CD4-positive, alpha-beta T cell treated with Interleukin-4 for 4 hours (primary cell): ENCODE measurements at places on chromosomes 4 and X.

- no peak for DNase-seq
These were observed 115.7 kb upstream of the FAT1 start for GRCh38 chr4:186839122-186840037.

GRCh38 chr4:11196927-11197522 lies 231.7 kb downstream of the HS3ST1 start:
- DNase-seq = no peak

- no peak for DNase-seq
These were observed 15.2 kb downstream of the GATB start for GRCh38 chr4:151745481-151746231.

- DNase-seq = no peak
These were observed 14.7 kb downstream of the UNC5C start for GRCh38 chr4:95534032-95534431.

GRCh38 chr4:169659716-169660670 lies 39.6 kb downstream of the CLCN3 start:
- DNase-seq = peak; percentile 91

DNA sequence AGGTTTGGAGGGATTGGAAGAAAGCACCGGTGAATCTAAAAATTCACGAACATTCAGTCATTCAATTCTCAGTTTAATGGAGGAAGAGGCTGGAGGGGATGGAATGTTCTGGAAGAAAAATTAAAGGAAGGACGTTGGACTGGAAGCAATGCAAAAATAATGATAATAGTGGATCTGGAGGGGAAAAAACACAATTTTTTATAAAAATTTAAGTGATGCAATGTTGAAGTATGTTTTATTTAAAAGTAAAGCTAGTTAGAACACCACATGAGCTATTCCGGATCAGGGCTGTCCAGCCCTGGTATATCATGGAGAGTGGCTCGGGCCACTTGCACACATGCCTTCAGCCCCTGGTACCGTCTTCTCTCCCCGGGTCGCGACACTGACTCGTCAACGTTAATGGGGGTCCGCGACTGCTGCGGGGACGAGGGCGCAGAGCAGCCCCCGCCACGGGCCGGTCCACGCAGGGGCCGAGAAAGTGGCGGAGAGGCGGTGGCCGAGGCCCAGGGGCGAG lies 204.6 kb downstream of the TENM3 start:
- no peak for DNase-seq

DNA sequence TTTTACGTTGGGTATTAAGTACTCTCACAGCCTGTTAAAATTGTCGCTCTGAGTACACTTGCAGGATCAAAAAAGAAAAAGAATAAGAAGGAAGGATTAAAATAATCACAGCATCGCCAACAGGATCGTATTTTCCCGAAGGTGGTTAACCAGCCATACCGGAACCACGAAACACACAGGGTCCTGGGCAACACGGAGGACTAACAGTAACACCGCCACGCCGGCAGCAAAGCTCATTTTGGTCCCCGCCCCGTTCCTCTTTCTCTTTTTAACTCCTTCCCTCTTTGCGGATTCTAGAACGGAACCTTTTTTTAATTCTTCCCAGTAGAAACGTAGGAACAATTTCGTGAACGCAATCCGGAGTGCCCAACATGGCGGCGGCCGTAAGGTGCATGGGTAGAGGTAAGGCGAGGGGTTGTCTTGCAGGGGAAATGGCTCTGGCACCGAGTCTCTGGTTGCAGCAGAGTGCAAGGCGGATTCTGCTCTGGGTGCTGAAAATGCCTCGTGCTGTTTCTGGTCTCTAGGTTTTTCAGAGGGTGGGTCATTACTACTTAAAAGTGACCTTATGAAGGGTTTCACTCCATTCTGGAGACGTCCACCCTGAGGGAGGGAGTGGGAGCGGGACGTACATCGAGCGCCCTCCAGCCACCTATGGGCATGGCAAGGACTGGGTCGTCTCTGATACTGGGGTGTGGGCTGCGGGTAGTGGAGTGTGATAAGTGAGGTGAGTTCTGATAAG lies at the start of gene MRPL1:
Gene MRPL1 (plus strand): TSS at position 353 of the 739 bp plus-strand sequence. CDS start 19 bp downstream, at position 372.
- peak; percentile 96 for DNase-seq

DNA sequence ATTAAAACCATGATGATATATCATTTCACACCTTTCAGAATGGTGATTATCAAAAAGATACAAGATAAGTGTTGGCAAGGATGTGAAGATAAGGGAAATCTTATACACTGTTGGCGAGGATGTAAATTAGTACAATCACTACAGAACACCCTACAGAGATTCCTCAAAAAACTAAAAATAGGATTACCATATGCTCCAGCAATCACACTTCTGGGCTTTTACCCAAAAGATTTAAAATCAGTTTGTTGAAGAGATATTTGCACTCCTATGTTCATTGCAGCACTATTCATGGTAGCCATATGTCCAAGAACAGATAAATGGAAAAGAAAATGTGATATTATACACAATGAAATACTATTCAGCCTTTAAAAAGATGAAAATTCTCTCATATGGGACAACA lies 240.4 kb downstream of the GABRG1 start:
- DNase-seq = no peak

GRCh38 chr4:118842055-118842454 lies 6.1 kb upstream of the SEC24D start:
- no peak for DNase-seq

DNA sequence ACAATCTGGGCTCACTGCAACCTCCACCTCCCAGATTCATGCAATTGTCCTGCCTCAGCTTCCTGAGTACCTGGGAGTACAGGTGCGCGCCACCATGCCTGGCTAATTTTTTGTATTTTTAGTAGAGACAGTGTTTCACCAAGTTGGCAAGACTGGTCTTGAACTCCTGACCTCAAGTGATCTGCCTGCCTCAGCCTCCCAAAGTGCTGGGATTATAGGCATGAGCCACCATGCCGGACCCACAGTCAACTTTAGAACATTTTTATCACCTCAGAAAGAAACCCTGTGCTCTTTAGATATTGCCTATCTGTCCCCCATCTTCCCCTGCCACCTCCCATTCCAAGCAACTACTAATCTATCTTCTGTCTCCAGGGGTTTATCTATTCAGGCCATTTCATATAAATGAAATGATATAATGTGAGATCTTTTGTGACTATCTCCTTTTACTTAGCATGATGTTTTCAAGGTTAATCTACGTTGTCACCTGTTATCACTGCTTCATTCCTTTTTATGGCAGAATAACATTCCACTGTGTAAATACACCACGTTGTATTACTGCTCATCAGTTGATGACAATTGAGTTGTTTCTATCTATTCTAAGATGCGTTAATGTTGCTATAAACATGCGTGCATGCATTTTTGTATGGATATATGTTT lies 44.3 kb upstream of the GALNT7 start:
- DNase-seq = no peak

GRCh38 chr4:80006935-80007744 lies 65.9 kb downstream of the ANTXR2 start:
- DNase-seq = peak; percentile 44

DNA sequence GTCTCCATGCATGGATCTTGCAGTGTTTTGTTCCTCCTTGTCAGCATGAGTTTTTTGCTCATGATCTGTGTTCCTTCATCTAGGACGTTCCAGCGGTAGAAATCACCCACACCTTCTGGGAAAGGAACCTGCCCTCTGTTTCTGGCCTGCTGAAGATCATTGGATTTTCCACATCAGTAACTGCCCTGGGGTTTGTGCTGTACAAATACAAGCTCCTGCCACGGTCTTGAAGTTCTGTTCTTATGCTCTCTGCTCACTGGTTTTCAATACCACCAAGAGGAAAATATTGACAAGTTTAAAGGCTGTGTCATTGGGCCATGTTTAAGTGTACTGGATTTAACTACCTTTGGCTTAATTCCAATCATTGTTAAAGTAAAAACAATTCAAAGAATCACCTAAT lies 88.2 kb downstream of the MAOA start:
- no peak for DNase-seq

DNA sequence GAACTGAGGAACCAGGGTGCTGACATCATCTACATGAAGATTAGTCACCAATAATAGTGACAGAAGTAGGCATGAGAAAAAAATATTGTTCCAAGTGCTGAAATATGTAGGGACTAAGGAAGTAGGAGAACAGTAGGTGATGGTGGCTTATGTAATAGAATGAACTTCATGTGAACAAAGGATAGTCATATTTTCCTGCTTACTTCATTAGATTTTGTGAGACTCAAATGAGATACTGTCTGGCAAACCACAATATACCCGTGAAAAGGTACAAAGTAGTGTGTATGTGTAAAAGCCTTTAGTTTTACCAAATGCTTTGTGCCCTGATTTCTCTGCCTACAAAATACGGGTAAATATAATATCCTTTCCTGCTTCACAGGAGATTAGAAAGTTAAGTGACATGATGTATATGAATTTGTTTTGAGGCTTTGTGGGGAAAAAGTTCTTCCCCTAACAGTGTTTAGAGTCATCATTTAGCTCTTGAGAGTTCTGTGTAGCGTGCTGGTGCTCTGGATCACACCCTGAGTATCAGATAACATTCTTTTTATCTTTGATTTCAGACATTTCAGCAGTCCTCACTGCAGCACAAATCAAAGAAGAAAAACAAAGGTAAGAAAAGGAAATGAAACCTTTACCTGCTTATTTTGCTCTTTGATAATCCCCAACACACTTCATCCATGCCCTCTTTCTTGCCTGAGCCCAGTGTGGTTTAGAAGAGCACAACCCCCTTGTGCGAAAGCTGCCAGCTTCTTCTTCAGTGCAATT lies 67.9 kb downstream of the KLHL34 start:
- DNase-seq = peak; percentile 0

DNA sequence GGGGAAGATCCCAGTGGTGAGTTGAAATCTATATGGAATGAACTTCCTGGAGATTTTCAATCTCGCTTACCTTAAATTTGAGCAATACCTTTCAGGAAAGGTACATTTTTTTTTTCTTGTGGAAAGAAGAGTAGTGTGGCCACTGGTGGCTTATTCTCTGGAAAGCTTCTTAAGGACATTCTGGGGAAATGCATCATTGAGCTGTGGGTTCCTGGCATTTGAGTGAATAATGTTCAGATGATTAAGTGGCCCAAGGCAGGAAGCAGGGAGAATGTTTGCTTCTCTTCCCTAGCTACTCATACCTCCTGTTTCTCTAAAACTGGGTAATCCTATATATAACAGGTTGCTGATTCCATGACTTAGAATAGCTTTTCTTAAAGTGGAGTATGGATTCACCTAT lies 31.8 kb downstream of the STAG2 start:
- DNase-seq = no peak

- no peak for DNase-seq
These were observed 32.7 kb downstream of the METAP1 start for GRCh38 chr4:99028187-99028586.

DNA sequence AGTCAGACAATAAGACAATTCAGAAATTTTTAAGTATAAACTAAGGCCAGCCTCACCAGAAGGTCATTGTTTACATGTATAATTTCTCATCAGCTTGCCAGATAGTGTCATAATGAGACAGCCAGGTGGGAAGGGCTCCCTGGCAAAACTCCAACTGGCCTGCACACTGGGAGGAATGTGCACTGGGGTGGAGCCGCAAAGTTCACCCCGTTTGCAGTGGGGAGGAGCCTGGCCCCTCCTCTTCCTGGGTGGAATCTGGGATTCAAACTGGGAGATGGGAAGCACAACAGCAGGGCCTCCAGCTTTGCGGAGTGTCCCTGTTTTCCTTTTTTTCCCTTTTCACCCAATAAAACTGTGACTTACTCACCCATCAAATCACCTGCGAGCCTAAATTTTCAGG lies 329.9 kb downstream of the SMARCA1 start:
- no peak for DNase-seq

DNA sequence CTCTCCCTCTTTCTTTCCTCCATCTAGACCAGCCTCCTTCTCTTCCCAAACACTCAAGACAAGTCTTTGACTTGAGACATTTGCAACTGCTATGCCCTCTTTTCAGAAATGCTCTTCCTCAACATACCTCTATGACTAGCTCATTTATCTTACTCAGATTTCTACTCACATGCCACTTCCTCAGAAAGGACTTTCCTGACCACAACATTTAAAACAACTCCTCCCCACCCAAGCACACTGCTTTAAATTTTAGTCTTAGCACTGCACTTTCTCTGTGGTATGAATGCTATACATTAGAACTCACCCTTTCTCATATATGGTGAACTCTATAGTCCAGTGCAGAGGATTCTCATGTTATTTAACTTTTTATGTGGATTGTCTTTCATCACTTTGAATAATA lies 28.4 kb upstream of the SULT1E1 start:
- no peak for DNase-seq

GRCh38 chr4:164212134-164212533 lies 541.8 kb upstream of the SMIM31 start:
- DNase-seq = no peak

- DNase-seq = no peak
These were observed 241.7 kb upstream of the TEX13A start for GRCh38 chrX:105462186-105462585.

GRCh38 chr4:7156761-7157488 lies 35.4 kb upstream of the SORCS2 start:
- DNase-seq = no peak

- no peak for DNase-seq
These were observed 830 bp downstream of the HOPX start for GRCh38 chr4:56680266-56680665.

- no peak for DNase-seq
These were observed 94.4 kb downstream of the ARHGAP10 start for GRCh38 chr4:147826288-147826646.

GRCh38 chr4:42048394-42048793 lies 58.1 kb downstream of the SLC30A9 start:
- DNase-seq = no peak

GRCh38 chr4:24771241-24771640 lies 24.1 kb upstream of the SOD3 start:
- no peak for DNase-seq

DNA sequence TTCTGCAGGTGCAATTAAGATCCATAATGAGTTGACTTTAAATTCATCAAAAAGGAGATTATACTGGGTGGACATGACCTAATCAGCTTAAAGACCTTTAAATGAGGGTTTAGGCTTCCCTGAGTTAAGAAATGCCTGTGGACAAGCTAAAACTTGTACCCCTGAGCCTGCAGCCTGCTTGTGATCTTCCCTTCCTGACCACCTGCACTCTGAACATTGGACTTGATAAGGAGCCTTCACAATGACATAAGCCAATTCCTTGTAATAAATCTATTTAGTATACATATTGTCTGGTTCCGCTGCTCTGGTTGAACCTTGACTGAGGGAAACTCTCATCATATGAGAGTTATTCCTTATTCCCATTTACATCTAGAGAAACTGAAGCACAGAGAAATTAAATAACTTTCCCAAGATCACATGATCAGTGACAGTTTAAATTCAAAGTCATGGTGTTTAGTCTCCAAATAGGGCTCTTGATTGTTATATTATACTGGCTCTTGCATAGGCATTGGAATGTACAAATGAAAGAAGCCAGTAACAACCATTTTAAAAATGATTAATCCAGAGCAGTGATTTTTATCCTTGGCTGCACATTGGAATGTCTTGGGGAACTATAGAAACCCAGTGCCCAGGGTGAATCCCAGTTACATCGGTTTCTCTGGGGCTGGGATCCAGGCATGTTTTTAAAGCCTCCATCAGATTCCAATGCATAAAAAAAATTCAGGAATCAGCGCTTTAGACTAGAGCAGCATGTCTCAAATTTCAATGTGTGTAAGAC lies 136.1 kb downstream of the MSL3 start:
- DNase-seq = no peak

GRCh38 chr4:183360161-183360919 lies 38.1 kb upstream of the CLDN24 start:
- DNase-seq = no peak

- peak; percentile 48 for DNase-seq
These were observed 64.6 kb downstream of the COX7B2 start for GRCh38 chr4:46844325-46844917.
